ENCODE measurements at places on chromosomes 7 and 10.
A peak's percentile ranks its signal among the peaks of the same experiment; 100 is the strongest.

DNA sequence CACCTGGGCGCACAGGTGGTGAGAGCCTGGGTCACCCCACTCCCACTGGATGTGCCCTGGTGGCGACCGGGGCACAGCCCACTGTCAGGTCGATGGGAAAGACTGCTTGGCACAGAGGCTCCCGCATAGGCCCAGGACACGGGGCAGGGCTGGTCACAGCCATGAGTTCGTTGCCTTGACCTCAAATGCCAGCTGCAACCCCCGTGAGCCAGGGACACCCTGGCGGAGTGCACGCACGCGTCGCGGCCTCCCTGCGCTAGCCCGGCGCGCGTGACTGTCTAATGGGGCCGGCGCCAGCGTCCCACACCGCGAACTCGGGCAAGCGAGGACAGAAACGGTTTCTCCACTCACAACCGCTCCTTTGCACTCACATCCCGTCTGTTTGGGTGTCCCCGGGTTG lies 267.4 kb downstream of the USP6NL start:
- DNase-seq = no peak

- DNase-seq = no peak
Observed at GRCh38 chr7:17466216-17466615, 167.8 kb downstream of the AHR start.

DNA sequence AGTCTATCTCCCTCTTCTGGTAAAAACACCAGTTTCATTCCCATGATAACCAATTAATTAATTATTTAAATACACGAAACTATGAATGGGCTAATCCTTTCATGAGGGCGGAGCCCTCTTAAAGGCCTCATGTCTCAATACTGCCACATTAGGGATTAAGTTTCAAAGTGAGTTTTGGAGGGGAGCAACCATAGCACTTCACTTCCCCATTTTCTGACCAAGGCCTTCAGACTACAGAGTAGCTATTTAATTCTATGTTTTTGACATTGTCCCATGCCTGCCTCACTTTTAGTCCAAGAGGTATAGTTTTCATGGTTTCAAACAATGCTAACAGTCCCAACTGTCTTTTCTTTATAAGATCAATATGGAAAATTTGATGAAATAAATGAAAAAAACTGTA lies 618.6 kb downstream of the ZWINT start:
- no peak for DNase-seq

DNA sequence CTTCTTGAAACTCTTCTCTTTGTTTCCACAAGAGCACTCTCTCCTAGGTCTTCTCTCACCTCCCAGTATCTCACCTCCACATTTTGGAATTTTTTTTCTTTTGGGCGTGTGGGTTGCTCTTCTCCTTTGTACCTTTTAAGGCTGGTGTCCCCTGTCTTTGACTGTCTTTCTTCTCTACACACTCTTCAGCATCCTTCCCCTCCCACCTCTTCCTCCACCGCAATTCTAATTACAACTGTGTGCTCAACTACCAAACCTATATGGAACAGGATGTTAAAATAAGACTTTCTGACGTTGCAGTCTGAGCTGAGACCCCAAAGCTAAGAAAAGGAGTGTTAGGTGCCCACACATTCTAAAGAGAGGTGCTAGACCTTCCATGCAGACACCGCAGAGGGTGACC lies 14.0 kb upstream of the ADRB1 start:
- DNase-seq = no peak

DNA sequence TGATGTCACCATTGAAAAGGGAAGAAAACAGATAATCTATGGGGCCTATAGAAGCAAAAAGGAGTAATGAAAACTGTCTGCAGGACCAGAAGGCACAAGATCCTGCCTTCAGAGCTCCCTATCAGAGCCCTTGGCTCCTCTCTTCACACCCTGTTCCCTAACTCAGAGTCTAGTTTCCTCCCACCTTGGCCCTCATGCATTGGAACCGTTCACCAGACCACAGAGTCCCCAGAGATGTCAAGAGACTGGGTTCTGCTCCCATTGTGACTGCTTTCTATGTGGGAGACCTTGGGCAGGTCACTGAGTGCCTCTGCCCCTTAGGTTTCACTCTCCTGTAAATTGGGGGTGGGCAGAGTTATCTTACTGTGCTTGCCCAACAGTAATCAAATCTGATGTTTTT lies 80.1 kb upstream of the RPA3 start:
- DNase-seq = no peak

GRCh38 chr7:8282871-8283270 lies 20.9 kb upstream of the ICA1 start:
- no peak for DNase-seq

DNA sequence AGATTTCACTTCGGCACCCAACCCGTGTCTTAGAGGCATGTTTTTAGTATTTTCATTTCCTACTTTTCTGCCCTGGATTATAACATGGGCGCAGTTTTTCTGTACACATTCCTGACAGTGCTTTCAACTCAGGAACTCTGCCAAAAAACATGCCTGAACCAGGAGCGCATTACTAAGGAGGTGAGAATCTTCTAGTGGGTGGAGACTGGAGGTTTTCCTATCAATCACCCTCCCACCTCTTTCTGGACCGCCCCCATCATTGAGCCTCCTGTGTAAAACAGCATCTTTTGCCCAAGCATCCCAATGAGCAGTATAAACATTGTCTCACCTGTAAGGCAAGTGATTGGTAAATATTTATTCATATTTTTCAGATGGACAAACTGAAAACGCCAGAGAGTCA lies 53.2 kb downstream of the STK17A start:
- no peak for DNase-seq

- DNase-seq = no peak
Observed at GRCh38 chr7:44838751-44839150, 9.1 kb downstream of the H2AZ2 start.

- DNase-seq = no peak
Observed at GRCh38 chr7:120404042-120404441, 131.1 kb downstream of the KCND2 start.

DNA sequence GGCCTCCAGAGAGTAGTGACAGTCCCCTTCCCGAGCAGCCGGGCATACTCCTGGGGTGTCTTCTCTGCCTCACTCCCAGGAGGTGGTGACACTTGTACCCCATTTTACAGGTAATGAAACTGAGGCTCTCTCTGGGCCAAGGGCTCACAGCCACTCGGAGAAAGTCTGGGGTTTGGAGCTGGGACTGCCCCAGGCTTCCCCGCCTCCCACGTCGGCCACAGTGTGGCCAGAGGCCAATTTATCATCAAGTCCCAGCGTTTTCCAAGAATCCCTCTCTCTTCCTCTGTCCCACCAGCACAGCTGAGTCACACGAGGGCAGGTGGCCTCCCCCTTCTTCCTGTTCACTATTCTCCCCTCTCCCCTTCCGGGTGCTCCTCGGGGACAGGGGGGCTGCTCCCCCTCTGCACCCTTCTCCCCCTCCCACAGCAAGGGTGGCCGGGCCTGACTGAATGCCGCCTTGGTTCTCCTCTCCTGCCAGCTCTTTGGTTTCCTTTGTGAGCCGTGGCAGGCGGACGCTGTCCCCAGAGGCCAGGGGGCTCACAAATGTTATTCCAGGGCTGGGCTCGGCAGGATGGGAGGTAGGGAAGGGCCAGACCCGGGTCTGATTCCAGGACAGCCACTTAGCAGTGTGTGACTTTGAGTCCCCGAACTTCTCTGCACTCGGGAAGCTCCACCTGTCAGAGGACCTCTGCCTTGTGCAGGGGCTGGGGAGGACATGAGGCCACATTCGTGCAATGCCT lies 17.7 kb downstream of the CLIP2 start:
- DNase-seq = no peak

GRCh38 chr7:98998821-98999725 lies 120.7 kb downstream of the TRRAP start:
- no peak for DNase-seq

GRCh38 chr10:15518250-15518649 lies 147.2 kb upstream of the FAM171A1 start:
- DNase-seq = no peak

GRCh38 chr10:123997486-123998196 lies 95.8 kb downstream of the CHST15 start:
- no peak for DNase-seq

DNA sequence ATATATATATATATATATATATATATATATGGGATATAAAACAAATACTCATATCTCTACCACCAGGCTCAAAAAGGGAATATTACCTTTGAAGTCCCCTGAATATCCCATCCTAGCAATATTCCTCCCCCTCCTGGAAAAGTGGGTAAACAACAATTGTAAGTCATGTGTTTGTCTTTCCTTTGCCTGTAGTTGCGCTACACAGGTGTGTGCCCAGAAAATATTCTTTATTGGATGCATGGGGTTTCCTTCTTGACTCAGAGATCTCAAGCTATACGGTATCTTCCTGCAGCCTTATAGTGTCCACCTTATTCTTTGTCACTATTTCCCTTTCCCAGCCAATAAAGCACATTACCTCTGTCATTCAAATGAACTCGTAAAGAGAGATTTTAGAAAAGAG lies 54.2 kb downstream of the MET start:
- no peak for DNase-seq

GRCh38 chr7:134899729-134900128 lies 86.6 kb upstream of the AGBL3 start:
- no peak for DNase-seq

DNA sequence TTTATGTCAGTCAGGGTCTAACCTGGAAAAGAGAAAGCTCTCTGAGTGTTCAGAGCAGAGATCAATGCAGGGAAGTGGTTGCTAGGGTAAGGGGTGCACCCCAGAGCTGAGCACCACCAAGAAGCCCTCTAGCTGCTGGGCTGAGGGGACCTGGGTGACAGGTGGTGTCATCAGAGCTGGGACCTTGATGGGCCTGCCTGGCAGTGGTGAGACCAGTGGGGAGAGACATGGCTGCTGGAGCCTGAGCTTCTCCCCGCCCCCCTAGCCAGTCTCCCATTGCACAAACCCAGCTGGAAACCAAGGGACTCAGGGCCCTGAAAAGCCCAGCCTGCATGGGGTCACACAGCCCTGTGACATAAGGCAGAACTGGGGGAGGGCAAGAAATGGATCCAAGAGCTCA lies 49.1 kb upstream of the OSBPL3 start:
- no peak for DNase-seq

DNA sequence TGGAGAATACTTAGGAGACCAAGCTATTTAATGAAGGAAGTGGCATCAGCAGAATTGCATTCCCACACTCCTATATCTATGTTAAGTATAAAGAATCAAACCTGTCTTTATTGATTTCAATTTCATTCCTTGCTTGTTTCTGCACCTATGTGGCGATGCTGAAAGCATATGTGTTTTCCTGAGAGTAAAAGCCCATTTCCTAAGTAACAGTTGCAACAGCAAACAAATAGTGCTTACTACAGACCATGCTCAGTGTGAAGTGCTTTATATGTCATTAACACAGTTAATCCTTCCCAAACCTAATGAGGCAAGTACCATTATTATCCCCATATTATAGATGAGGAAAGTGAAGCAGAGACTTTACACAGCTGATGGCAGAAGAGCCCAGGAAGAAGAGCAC lies 552.1 kb downstream of the PARD3 start:
- DNase-seq = no peak

DNA sequence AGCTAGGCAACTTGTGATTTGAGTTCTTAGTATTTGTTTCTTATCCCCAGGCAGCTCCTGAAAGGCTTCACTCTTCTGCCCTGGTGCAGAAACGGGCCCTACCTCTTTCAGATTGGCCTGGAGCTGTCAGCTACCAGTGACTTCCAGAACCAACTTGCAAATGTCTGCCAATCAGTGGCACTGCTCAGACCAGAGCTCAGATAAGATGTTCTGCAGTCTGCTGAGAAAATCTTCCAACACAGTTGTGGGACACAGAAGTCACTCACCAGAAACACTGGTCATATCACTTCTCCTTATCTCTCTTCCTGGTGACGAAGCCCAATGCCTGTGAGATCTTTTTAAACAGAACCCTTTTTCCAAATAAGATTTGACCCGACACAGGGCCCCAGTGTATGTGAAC lies 81.9 kb upstream of the DUSP5 start:
- no peak for DNase-seq

- no peak for DNase-seq
Observed at GRCh38 chr7:105805447-105806019, 70.9 kb downstream of the ATXN7L1 start.

GRCh38 chr10:29109707-29110571 lies 178.9 kb upstream of the LYZL1 start:
- DNase-seq = no peak

DNA sequence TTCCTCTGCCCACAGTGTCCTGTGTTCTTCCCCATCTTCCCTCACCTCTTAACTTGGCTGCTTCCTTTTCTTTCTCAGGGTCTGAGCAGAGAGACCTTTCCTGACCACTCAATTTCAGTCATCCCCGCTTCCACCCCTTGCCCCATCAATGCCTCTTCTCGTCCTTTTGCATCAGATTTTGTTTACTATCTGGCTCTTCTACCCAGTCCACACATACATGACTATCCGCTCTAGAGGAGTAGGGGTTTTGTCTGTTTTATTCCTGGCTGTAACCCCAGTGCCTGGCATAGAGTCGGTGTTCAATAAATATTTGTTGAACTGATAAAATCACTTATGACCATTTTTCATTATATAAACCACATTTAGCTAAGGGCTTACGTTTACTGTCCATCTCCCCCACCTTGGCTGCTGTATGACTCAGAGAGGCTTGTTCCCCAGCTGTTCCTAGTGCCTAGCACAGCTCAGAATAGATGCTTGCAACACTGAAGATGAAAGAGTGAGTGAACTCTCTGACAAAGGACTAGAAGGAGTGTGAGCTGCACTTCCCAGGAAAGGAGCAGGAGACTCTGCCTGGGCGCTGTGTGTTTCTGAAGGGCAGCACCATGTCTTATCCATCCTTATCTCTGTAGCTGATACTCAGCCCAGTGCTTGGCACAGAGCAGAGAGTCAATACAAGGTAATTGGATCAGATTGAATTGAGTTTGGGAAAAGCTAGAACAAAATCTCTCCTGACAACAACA lies 21.9 kb downstream of the ARID5B start:
- DNase-seq = no peak

GRCh38 chr7:155002411-155003091 lies 373 bp downstream of the PAXIP1 start:
- DNase-seq = peak; percentile 8

DNA sequence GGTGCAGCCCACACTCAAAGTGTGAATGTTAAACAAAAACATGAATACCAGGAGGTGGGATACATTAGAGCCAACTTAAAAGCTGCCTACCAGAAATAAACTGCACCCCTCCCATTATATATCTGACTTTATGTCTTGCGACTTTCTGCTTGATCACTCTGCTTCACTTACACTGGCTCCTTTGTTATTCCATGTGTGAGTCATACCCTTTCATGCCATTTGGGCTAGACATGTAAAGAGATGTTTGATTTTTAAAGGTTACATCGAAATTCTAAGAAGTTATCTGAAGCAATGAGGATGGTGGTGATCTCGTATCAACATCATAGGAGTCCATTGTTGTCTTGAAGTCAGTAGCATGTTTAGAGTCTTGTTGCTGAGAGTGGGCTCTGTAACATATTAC lies 31.6 kb upstream of the ETV1 start:
- DNase-seq = no peak
